ENCODE measurements at places on chromosomes 11 and 22.
A peak's percentile ranks its signal among the peaks of the same experiment; 100 is the strongest.

GRCh38 chr22:45224988-45225731 lies 15.5 kb downstream of the KIAA0930 start:
- peak; percentile 77 for DNase-seq

- no peak for DNase-seq
These were observed 131.4 kb downstream of the DCDC1 start for GRCh38 chr11:31237819-31238760.

GRCh38 chr11:118017111-118017510 lies 30.9 kb downstream of the IL10RA start:
- no peak for DNase-seq

GRCh38 chr11:36026315-36026968 lies 82.6 kb downstream of the LDLRAD3 start:
- no peak for DNase-seq

- peak; percentile 89 for DNase-seq
These were observed 89.0 kb upstream of the PARVA start for GRCh38 chr11:12288212-12288930.
